ENCODE measurements at places on chromosomes 13 and 19.

GRCh38 chr19:4328243-4328990 lies 10.2 kb downstream of the STAP2 start:
- peak; percentile 98 for DNase-seq

- no peak for DNase-seq
These were observed 5.9 kb downstream of the B3GNT8 start for GRCh38 chr19:41421314-41421713.

DNA sequence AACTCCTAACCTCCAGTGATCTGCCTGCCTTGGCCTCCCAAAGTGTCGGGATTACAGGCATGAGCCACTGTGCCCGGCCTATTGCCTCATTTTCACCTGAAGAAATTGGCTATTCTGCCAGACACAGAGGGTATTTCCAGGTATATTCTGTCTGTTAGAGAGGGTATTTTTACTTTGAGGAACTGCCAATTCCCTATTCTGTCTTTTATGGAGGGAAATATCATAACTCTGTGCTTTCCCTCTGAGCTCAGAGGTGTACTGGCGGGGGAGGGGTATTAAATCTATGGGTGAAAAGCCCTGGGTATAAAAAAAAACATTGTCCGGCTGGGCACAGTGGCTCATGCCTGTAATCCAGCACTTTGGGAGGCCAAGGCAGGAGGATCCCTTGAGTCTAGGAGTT lies 24.8 kb downstream of the TSKS start:
- no peak for DNase-seq

- DNase-seq: no peak
These were observed 43.2 kb upstream of the ERICH6B start for GRCh38 chr13:45658586-45659235.

- DNase-seq: no peak
These were observed 292.5 kb downstream of the GPC5 start for GRCh38 chr13:91690944-91691343.

DNA sequence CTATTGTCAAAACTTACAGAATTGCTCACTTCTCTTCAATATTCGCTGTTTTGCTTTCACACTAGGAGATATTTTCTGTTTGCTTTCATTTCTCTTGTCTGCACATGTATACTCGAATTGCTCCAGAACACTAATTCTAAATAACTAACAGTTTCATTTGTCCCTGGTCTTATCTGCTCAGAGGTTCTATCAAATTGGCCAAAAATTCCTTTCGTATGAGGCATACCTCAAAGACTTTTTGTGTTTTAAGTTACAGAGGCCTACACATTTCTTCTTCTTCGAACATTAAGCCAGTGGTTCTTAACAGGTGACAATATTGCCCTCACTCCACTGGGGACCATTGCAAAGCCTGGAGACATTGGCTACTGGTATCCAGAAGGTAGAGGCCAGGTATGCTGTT lies 1314.6 kb downstream of the EFNB2 start:
- DNase-seq: no peak

- DNase-seq: no peak
These were observed 9.3 kb upstream of the PSPC1 start for GRCh38 chr13:19791953-19792537.

GRCh38 chr19:33780746-33781145 lies 15.9 kb upstream of the KCTD15 start:
- no peak for DNase-seq

- no peak for DNase-seq
These were observed 21.6 kb upstream of the C1QTNF9 start for GRCh38 chr13:24287748-24288287.

- peak; percentile 80 for DNase-seq
These were observed 435 bp upstream of the ZNF382 start for GRCh38 chr19:36604656-36605100.

GRCh38 chr19:2797280-2797679 lies 12.0 kb downstream of the THOP1 start:
- no peak for DNase-seq

Data from stimulated activated CD4-positive, alpha-beta T cell treated with anti-CD3 and anti-CD28 coated beads, Interleukin-12 subunit alpha, Interleukin-12 subunit beta, amount 100 ng/mL, for 24 hours (primary cell).